ENCODE measurements at places on chromosomes 11 and 22.
A peak's percentile ranks its signal among the peaks of the same experiment; 100 is the strongest.

- no peak for DNase-seq
Observed at GRCh38 chr22:40628354-40629042, 8.0 kb downstream of the MRTFA start.

- DNase-seq, result no peak
Observed at GRCh38 chr11:25449091-25449490, 882.8 kb upstream of the ANO3 start.

- DNase-seq, result no peak
Observed at GRCh38 chr11:6480299-6480914, 724 bp downstream of the ARFIP2 start.

DNA sequence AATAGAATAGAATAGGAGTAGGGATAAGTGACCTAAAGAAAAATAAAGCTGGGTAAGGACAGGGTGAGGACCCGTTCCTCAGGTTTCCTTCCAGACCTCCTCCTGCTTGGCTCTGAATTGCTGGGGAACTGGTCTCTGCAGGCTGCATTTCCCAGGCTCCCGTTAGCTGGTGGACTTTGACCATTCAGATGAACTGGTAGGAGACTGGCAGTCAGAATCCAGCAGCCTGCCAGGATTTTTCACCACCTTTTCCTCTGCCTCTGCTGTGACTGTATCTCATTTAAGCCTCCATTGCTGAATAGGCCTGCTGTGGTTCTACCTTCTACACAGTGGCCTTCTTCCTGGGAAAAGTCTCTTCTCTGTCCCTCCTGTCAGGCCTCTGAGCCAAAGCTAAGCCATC lies 24.6 kb upstream of the SMPD1 start:
- DNase-seq, result no peak

DNA sequence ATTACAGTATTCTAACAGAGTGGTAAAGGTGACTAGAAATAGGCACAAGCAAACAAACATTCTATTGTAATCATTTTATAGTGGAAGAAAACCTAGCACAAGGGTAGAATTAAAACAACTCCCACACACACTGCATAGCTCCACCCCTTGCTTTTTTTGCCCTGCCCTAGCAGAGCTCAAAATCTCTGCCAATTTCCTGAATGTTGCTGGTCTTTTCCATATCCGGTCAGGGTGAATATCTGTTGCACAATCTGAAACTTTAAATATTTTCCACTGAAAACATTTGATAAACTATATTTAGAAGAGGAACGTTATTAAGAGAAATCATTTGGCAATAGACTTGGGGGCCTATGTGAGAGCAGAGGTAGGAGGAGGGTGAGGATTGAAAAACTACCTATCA lies 2.7 kb downstream of the SPA17 start:
- DNase-seq, result no peak

- no peak for DNase-seq
Observed at GRCh38 chr11:112288021-112288420, 27.4 kb upstream of the PLET1 start.

GRCh38 chr22:19641254-19641982 lies 72.9 kb upstream of the SEPTIN5 start:
- no peak for DNase-seq

DNA sequence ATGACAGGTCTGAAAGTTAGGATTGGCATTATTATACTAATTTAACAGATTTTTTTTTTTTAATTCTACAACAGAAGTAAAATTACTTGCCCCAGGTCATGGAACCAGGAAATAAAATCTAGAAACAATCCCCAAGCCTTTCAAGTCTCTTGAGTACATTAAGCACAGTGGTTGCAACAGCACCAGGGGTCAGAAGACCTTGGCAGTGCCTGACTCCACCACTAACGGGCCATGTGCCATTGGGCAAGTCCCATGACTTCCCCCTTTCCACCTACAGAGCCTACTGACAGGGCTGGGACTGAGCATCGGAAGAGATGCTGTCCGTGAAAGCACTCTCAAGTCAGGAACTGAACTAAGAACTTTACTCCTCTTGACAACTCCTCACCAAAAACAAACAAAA lies 98.6 kb upstream of the AKIP1 start:
- no peak for DNase-seq

GRCh38 chr22:21014726-21015465 lies at the start of gene P2RX6:
Gene P2RX6, plus strand, starts transcription at chr22:21015165. Its CDS starts 10 bp downstream, at chr22:21015175.
- no peak for DNase-seq

DNA sequence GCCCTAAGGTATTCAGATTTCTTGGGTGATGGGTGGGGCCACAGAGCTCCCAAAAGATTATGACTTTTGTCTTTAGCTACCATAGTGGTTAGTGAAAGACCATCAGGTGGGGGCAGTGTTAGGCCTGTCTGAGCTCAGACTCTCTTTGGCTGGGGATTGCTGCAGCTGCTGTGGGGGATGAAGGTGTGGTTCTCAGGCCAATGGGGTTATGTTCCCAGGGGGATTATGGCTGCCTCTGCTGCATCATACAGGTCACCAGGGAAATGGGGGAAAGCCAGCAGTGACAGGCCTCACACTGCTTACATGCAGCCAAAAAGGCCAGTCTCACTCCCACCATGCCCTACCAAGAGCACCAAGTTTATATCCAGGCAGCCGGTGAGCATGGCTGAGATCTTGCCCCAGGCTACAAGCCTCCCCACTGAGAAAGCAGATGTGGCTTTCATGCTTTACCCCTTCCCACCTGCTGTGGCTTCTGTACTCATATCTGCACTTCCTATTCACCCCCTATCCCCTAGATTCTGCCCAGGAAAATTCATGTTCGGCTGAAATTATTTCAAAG lies 24.8 kb downstream of the CNTF start:
- DNase-seq, result no peak

- no peak for DNase-seq
Observed at GRCh38 chr22:44436736-44437135, 61.3 kb downstream of the RTL6 start.

GRCh38 chr11:62399172-62399877 lies 19.5 kb upstream of the SCGB1A1 start:
- DNase-seq, result no peak

DNA sequence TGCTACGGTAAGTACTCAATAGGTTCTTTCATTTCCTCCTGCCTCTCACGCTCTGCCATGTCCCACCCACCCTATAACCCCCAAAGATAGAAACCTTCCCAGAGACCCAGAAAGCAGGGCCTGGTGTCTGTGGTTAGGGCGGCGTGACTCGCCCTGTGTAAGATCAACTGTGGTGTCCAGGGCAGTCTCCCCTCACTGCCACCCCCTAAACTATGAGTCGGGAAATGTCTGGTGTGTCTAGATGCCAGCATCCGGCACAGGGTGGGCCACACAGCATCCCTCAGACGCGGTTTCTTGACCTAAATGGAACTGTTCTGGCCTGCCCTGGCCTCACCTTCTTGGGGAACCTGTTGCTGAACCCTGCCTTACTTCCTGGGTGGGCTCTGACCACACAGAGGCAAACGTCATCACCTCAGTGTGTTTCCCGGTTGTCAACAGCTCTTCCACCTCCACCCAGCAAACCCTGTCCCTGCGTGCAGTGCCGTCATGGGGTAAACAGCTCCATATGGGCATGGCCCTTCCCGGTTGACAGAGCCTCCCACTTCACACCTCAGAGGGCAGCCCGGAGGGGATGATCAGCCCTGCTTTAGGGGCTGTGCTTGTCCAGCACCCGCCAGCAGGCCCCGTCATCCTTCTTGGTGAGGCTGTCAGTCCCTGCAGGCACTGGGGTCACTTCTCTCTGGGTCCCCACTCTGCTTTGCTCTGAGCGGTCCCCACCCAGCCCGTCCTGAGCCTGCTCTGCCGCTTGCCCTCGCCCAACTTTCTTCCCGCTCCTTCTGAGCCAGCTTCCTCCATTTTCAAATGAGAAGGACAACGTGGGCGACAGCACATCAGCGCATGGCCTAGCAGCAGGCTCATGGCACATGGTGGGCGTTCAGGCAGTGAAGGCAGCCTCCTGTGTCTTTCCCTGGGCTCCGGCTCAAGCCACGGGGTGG lies 6.0 kb downstream of the WNT11 start:
- DNase-seq, result no peak

GRCh38 chr11:118912742-118913410 lies 12.8 kb downstream of the BCL9L start:
- no peak for DNase-seq

DNA sequence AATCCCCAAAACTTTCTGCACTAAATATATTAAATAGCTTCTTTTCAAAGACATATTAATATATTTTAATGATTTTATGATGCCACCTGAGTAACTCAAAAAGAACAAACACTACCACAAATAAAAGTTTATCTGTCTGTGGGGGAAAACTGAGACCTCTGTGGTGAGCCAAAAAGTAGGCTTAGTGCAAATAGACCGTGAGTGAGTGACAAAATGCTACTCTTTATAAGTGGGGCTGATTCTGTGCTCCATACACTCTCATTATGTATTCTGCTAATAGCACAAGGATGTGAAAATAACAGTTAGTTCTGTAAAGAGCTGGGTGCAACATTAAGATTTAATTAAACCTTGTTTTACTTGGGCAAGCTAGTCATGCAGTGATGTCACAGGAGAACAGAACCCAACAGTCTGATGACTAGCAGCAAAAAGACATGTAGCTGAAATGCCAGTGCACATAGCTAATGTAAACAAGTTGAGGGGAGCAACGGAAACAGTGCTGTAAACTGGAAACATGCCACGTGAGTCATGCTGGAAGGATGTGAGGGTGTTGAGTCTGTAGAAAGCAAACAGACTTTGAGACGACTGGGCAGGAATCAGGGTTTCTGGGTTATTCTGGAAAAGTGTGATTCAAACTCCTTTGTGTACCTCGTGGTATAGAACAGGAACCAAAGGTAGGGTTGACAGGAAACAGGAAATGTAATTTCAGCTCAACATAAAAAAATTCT lies 1130.4 kb downstream of the LRRC4C start:
- DNase-seq, result no peak

DNA sequence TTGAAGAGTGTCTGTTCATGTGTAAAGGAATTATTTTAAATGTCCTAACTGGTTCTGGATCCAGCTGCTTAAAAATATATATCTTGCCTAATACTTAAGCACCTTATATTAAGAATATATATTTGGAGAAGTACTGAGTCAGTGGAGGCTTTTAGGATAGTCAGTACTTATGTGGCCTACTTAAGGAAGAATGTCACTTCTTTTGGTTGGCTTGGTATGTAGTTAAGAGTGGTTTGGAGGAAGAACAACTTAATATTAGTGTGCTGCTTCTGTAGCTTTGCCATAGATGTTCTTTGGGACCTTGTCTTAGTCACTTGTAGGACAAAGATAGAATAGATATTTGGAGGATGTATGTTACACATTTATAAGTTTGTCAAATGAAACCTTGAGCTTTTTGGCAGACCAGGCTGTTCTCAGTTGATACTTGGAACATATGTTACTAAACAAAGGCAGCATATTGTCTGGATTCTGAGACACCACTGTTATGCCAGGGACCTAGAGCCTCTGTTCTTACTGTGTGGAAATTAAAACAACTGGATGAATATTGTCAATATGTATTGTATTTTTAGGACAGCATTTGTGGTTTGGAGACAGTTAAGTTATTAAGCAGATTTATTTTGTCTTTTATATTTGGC lies 4.9 kb downstream of the HIPK3 start:
- no peak for DNase-seq

DNA sequence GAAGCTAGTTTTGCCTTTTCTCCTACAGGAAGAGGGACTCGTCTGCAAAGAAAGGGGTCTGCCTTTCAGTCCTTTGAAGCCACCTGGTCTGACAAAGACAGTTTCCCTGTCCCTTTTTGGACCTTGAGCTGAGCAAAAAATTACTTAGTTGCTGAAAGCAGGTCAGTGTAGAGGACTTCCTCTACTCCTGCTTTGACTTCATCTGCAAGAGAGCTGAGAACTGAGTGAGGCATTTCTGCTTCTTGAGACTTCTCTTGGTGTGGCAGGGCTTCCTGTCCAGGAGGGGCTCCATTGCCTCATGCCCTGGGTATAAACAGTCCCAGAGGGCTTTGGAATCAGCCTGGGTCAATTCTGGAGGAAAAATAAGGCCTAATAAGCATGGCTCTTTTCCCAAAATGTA lies 73.1 kb downstream of the ZNRF3 start:
- no peak for DNase-seq

- DNase-seq, result no peak
Observed at GRCh38 chr11:86447763-86448480, 73.2 kb downstream of the CCDC81 start.

- peak; percentile 52 for DNase-seq
Observed at GRCh38 chr11:66568124-66568916, at the start of gene CTSF. Gene CTSF, minus strand, starts transcription at chr11:66568606. Its CDS starts 120 bp downstream, at chr11:66568486.

DNA sequence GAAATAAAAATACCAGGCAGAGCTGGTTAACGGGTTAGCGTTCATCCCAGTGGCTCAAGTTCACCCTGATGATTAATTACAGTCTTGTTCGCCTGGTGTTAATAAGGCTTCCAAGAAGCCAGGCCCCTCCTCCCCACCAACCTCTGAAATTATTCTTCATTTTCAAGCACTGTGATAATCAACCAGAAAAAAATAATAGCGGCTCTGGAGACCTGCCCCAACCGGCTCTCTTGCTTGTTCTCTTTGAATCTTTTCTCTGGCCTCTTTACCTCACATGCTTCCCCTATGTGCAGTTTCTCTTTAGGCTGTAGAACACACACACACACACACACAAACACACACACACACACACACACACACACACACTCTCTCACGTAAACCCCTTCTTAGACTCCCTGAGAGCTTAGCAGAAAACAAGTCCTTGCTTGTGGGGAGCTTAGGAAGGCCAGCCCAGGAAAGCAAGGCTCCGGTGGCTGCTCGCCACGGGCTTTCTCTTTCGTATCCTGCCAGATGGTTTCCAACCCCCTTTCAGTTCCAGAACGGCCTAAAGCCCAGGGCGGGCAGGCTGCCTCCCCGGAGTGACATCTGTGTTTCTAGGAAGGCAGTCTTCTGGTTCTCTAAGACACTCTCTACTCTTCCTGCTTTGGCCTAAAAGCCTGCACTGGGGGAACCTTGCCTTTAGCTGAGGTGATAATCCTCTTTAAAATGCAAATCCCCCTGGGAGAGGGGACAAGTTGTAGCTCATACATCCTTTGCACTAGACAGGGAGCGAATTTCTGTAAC lies 106.4 kb upstream of the SESN3 start:
- no peak for DNase-seq

- DNase-seq, result no peak
Observed at GRCh38 chr22:27724709-27725108, 76.8 kb downstream of the MN1 start.

- no peak for DNase-seq
Observed at GRCh38 chr22:45212992-45213751, 27.5 kb downstream of the KIAA0930 start.

- no peak for DNase-seq
Observed at GRCh38 chr11:7499081-7499480, 13.8 kb downstream of the OLFML1 start.

DNA sequence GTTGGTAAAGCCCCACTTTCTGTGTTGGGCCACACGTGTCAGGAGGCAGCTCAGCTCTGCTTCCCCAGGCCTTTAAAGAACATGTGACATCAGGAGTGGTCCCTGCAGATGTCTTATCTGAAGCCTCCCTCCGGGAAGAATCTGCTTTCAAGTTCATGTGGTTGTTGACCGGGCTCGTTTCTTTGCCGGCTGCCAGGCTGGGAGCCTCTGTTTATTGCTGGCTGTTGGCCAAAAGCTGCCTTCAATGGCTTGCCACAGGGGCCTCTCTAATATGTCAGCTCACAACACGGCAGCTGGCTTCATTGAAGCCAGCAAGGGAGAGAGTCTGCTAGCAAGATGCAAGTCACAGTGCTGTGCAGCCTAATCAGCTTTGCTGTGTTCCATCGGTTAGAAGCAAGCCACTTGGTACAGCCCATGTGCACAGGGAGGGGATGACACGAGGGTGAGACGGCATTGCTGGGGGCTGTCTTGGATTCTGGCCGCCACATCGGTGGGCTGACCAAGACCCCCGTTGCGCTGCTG lies 14.6 kb downstream of the MRGPRF start:
- DNase-seq, result no peak

- peak; percentile 38 for DNase-seq
Observed at GRCh38 chr22:19579115-19579811, 55.1 kb upstream of the CLDN5 start.
